Amygdala (tissue), 56 donors: ENCODE measurements at places on chromosomes 1 and 21.

DNA sequence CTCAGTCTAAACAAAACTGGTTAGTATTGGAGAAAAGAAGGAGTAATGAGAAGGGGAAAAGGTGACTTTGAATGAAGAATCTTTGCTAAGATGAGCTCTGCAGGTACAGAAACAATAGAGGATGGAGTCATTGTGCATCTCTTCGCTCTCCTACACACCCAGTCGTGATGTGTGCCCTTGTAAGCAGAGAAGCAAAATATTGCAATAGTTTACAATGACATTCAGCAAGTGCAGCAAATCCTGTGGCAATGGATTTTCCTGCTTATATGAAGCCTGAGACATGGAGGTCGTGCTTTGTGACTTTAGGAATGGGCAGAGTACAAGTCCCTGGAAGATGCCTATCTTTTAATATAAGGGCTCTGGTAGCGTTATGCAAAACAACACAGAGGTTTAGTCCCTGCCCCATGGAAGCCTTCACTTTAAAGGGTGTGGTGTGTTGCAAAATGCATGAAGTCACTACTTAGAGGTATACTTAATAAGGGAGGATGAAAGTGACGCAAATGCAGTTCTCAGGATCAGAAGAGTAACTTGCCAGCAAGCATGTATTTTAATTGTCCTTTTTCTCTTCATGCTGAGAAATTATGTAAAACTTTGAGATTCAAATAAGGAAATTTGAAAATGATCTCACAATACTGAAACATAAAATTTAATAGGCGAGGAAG is 88.0 kb upstream of the IVNS1ABP start:
- DNase-seq: no peak

GRCh38 chr21:38402795-38403194 is 95.5 kb downstream of the ERG start:
- DNase-seq: no peak

- DNase-seq: no peak
Measured at GRCh38 chr1:8447616-8448150, 129.8 kb downstream of the SLC45A1 start.

DNA sequence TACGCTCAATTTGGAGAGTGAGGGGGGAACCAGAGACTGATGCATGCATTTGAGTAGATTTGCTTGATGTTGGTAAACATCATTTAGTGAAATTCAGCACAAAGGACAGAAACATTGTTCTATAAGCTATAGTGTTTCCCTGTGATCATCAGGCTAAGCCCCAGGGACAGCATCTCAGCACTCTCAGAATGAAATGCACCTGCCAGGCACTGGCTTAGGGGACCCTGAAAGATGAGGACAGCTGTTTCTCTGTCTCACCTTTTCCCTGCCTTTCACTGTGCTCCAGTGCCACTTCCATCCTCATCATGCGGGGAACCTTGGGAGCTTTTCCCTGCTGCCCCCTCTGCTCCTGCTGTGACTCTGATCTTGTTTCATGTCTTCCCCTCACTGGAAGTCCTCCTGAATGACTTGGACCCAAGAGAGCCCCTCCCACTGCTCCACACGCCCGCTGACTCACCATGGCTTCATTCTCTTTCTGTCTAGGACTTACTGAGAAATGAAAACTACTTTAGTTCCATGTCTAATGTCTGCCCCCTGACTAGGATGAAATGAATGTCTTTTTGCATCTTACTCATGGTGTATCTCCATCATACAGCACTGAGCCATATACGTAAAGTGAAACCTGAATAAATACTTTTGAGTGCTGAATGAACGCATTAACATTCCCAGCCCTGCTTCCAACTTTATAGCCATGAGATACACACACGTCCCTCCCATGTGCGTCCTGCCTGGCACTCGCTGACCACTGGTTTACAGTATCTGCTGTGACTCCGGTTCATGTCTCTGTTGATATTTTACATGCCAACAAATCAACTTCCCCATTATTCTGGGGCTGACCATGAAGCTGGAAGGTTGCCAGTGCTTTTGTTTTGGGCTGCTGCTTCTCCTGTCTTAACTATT is 182.0 kb downstream of the PCP4 start:
- DNase-seq: no peak

- no peak for DNase-seq
Measured at GRCh38 chr1:201298396-201299381, 15.4 kb downstream of the PKP1 start.

GRCh38 chr1:247358920-247359319 is 27.3 kb upstream of the ZNF496 start:
- DNase-seq: no peak

DNA sequence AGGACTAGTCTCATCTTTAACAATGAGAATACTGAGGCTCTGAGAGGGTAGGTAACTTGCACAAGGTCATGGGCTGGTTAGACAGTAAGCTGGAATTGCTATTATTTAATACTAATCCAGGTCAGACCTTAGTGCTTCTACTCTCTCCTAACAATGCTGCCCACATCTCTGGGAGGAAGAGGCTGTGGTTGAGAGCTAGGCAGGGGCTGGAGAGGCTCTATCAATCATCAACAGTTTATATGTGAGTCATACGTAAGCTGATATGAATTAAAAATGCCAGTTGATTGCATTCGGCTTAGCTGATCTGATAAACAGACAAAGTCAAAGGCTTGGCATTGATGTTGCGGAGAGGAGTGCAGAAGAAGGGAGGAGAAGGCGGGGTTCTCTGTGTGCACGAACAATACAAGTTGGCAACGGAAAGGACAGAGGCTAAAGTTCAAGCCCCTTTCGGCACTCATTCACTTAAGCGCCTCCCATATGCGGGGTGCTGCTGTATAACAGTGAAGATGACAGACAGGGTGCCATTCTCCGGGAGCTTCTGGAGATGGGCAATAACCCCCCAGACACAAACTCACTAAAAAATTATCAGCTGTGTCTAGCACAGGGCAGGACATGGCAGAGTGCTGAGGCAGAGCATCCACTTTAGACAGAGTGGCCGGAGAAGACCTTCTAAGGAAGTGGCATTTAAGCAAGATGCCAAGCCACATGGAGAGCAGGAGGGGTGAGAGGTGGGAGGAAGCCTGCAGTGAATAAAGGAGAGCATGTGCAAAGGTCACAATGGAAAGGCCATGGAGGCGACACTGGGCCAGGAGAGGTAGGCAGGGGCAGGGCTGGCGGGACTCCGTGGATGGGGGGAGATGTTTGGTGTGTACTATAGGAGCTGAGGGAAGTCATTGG is 195.2 kb downstream of the ZSCAN20 start:
- no peak for DNase-seq

- no peak for DNase-seq
Measured at GRCh38 chr1:7754234-7754633, 16.9 kb upstream of the VAMP3 start.

DNA sequence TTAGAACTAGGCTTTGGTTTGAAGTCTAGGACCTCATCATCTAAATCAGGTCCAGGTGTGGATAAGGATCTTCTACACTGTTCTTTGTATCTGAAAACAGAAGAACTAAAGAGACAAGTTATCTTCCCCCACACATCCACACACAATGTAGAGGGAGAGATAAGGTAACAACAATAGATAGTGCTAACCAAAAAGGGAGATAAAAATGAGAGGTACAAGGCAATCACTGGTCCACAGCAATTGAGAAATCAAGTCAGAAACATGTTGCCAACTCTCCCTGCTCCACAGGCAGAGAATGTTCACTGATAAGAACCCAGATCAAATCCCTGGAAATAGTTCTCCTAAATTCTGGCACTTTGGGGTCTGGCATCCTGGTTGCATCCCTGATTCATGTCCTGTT is 75.8 kb upstream of the LHX8 start:
- DNase-seq: no peak

DNA sequence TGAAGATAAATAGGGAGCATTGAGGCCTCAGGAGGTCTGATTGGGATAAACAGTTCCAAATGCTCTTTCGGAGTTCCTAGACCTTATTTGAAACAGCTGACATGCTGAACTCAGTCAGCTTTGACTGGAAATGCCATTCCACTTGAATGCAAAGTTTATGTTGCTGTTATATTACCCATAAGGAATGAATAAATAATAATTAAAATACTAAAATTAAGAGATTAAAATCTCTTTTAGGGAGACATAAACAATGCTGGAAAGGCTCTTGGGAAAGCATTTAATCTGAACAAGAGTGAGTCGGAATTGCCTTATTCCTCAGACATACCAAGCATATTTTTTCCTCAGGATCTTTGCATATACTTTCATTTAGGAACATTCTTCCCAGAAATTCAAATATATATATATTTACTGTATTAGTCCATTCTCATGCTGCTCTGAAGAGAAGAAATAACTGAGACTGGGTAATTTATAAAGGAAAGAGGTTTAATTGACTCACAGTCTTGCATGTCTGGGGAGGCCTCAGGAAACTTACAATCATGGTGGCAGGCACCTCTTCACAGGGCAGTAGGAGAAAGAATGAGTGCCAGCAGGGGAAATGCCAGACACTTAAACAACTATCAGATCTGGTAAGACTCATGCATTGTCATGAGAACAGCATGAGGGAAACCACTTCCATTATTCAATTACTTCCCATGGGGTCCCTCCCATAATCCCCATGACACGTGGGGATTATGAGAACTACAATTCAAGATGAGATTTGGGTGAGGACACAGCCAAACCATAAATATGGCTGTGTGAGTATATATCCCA is 318.2 kb upstream of the PLXNA2 start:
- no peak for DNase-seq

DNA sequence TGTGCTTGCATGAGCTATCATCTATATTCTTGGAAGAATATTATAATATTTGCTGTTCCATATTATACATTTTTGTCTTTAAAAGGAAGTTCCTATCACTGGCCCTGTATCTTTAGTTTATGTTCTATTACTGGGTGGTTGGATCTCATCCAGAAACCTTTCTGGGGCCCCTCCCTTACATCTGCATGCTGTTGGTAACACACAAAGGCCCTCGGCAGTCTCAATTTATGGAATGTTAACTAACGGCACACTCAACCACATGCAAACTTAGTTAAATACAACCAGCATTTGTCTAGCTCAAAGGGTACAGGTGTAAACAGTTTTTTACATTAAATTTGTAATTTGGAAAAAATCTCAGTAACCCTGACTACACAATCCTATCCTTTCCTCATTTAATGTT is 9.7 kb upstream of the HYI start:
- no peak for DNase-seq

DNA sequence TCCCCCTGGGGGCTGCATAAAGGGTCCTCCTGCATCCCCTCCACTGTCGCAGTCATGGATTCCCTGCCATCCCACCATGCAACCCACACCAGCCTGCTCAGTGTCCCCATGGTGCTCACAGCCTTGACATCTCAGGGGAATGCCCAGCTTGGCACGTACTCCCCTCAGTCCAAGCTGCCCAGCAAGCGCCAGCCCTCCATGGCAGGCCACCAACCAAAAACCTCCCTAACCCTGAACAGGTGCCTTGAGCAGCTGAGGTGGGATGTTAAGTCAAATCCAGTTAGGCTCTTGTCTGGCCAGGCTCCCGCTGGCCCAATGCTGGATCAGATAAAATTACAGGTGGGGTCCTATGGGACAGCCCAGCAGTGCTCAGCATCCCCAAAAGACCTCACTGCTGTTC is 341 bp downstream of the VTCN1 start:
- DNase-seq: no peak

DNA sequence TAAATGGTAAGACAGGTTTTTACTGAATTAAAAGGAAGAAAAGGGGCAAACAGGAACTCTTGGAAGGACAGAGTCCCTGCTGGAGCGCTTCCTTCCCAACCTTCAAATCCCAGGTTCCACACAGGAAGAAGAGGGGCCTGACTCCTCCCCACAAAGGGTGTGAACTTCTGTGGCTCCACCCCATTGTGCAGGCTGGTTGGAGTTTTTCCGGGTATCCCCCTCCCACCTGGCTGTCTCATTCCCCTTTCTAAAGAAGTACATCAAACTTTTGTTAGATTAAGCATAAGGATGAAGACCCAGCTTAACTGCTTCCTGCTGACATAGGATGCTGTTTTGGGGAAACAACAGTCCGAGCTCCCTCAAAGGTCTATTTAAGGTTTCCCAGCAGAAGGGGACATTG is 187.7 kb downstream of the FCRL5 start:
- DNase-seq: no peak

DNA sequence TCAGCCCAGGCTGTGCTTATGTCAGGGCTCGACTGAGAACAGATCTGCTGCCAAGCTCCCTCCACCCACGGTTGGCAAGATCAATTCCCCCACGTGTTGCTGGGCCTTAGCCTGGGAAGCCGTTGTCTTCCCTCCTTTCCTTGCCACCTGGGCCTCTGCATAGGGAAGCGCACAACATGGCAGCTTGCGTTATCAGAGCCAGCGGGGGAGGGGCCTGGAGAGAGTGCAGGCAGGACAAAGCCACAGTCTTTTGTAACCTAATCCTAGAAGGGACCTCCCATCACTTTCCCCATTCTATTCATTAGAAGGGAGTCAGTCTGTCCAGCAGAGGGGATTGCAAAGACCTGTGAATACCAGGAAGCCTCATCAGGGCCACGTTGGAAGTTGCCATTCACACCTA is 17.0 kb upstream of the IGSF21 start:
- no peak for DNase-seq
